ENCODE measurements at places on chromosomes 3 and 15.

DNA sequence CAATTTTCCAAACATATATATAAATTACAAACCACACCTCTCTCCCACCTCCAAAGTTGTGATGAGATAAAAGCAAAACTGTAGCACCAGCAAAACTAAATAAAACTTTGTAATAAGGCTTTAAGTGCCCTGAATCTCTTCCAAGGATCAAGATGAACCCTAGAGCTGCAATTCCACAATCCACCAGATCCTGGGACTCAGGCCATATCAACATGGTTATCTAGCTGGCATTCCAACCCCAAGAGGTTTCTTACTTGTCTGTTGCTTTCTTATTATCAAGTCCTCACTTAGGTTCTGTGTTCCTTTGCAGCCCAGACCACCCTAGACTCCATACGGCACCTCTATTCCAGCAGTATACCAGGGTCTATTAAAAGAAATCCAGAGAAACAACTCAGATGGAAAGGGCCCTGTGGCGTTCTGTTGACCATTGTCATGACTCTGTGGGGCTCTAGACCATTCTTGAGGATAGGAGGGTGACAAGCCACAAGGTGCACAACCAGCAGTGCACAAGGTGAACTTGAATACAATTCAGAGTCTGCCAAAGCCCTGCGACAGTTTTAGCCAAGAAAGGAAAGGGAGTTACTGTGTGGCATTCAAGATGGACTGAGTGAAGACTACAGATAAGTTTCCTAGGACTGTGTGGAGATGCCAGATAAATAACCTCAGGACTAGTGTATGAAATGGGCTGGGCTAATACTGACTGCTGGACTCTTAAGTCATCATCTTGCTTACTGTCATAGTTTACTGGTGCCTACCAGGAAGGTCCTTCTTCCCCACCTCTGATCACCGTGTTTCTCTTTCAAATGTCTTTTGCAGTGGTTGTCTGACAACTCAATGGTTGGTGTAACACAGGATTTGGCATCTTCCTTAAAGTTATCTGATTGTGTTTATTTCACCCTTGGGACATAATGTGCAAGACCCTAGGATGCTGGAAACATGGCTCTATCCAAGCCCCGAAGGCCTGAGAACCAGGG is 27.2 kb downstream of the ACKR2 start:
- no peak for DNase-seq

- no peak for DNase-seq
These were observed 160.7 kb downstream of the STAC start for GRCh38 chr3:36540888-36541518.

- DNase-seq: no peak
These were observed 295.1 kb downstream of the FOXP1 start for GRCh38 chr3:71288269-71288930.

- DNase-seq: no peak
These were observed 100.4 kb upstream of the NR2E3 start for GRCh38 chr15:71709808-71710418.

DNA sequence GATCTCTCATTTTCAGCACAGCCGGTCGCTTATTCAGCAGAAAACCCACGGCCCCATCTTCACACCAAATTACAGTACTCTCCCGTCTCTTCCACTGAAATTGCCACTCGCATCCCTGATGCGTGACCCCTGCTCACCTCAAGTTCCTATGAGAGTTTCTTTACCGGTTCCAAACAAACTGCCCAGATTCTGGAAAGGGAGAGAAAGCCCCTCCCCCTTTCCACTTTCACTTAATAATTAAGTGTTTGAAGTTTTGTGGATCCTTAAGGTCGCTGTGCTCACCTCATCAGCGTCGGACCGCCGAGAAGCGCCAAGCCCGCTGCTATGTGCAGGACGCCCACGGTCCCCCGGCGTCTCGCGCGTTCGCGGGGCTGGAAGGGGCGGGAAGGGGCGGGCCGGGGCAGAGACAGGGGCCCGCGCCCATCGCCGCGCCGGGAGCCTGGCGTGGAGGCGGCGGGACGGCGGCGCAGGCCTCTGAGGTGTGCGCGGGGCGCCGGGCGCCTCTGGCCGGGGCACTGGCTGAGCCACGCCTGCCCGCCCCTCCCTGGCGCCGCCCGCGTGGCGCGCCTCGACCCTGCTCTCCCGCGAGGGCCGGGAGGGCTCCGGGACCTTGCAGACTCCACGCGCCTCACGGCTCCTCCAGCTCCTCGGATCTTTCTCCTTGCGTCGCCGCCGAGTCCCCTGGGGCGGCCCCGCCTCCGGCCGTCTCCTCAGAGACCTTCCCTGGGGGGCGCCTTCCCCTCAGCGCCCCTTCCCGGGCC is at the start of gene GPR156:
GPR156 (minus strand) TSS at position 476 of the 761 bp plus-strand sequence. CDS start 41,124 bp downstream, outside the sequence.
- no peak for DNase-seq

- DNase-seq: no peak
These were observed 82.3 kb downstream of the ARPP21 start for GRCh38 chr3:35721628-35722027.

GRCh38 chr3:94513600-94513999 is 450.7 kb downstream of the NSUN3 start:
- DNase-seq: no peak

DNA sequence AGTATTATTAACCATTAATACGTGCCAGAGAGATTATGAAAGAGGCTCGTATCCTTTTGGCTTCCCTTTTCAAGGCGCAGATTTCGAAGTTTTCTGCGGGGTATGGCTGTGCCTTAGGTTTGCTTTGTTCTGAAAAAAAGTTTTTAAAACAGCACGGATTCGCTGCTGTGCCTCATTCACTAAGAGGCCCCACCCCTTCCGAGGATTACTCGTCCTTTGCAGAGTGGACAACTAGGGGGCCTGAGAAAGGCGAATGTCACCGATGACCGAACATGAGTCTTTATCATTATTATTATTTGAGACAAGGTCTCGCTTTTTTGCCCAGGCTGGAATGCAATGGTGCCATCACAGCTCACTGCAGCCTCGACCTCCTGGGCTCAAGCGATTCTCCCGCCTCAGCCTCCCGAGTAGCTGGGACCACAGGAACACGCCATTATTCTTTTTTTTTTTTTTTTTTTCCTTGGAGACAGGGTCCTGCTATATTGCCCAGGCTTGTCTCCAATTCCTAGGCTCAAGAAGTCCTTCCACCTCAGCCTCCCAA is 684 bp upstream of the RPS27L start:
- no peak for DNase-seq

- no peak for DNase-seq
These were observed 9.4 kb upstream of the ADCY5 start for GRCh38 chr3:123458255-123458654.

DNA sequence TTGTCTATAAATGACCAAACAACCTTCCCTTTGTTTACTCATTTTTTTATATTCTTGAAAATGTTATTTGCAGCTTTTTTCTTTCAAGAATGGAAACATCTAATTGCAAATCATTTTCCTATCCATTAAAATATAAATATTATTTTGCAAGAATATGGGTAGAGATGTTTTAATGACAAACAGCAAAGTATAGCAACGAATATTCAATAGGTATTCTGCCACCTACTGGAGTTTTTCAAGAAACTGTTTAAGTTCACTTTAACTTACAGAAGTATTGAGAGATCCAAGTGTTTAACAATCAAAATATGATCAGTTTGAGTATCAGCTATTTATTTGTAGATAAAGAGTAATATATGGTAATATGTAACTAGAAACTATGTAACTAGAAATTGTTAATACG is 6.9 kb upstream of the EOGT start:
- no peak for DNase-seq

DNA sequence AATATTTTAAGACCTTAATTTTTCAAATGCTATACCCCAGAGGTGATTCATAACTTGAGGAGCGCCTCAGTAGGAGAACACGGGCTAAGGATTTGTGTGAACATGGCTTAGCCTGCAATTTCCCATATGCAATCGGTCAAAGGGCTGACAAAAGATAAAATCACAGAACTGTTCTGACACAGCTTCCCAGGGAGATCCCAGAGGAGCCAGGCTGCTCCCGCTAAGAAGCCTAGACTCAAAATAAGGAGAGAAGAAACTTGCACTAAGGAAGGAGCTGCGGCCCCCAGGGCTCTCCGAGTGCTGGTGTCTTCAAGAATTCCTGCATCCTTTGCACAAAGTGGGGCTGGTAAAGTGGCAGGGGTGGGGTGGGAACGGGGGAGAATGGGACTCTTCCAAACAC is 106.3 kb upstream of the DLG1 start:
- no peak for DNase-seq

GRCh38 chr3:87305517-87305916 is 29.1 kb upstream of the POU1F1 start:
- no peak for DNase-seq

- DNase-seq: peak; percentile 11
These were observed 668 bp downstream of the MFGE8 start for GRCh38 chr15:88912500-88912921.

Data from spinal cord (tissue), 10 donors.